ENCODE measurements at places on chromosomes 12 and 14.

- no peak for DNase-seq
Observed at GRCh38 chr12:76199808-76200207, 115.3 kb upstream of the NAP1L1 start.

GRCh38 chr14:101814934-101815333 lies 53.4 kb downstream of the PPP2R5C start:
- no peak for DNase-seq

DNA sequence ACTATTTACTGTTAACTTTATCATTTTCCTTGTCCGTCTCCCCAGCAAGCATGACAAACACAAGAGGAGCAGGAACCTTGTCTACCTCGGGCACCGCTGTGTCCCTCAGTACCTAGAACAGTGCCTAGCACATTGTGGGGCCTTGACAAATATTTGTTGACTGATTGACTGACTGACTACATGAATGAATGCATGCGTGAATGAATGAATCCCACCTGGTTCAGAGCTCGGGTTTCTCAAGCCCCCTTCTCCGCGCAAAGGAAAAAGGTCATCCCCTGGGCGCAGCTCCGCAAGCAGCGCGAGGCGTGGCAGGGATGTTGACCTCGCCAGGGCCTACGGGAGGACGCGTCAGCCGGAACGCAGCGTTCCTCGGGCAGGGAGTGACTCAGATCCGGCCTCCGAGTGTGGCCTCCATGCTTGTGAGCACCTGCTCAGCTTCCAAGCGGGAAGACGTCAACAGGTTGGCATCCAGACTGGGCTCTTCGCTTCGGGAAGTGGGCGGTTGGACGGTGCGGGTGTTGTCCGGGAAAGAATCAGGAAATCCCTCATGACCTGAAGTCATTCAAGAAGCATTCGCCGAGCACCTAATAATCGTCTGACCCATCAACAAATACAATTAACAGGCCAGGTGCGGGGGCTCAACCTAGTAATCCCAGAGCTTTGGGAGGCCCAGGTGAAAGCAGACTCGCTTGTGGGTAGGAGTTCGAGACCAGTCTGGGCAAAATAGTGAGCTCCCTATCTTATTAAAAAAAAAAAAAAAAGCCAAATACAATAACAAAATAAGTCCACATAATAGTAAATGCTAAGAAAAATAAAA lies 13.9 kb upstream of the UBC start:
- peak; percentile 62 for DNase-seq

- DNase-seq: no peak
Observed at GRCh38 chr12:12917517-12917916, 26.2 kb downstream of the GPRC5A start.

GRCh38 chr14:66624336-66624937 lies 116.5 kb downstream of the GPHN start:
- DNase-seq: peak; percentile 86

GRCh38 chr12:8996682-8997405 lies 7.5 kb downstream of the KLRG1 start:
- peak; percentile 79 for DNase-seq

GRCh38 chr14:69685218-69685616 lies 73.8 kb downstream of the SUSD6 start:
- DNase-seq: no peak

DNA sequence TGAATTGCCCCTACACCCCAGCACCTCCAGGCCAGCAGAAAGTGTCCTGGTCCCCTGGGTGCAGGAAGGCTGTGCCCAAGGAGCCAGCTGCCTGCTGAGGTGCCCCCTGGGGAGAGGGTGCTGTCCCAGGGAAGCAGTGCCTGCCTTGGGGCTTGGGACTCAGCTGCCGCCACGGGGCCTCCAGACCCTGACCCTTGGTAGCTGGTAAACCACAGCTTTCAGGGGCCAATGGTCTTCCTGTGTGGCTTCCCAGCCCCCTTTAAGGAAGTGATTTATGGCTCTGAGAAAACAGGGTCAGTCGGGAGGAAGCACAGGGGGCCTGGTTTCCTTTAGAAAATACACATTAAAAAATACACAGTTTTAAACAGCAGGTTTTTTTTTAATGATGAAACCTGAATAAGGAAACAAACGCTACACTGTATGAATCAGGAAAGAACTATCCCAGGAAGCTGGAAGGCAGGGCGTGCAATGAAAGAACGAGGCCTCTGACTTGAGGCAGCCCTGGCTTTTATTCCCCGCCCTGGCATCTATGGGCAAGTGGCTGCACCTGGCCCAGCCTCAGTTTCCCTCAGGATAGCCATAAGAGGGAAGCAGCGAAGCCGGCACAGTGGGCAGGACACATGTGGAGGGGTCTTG lies 40.6 kb upstream of the EML1 start:
- peak; percentile 49 for DNase-seq

DNA sequence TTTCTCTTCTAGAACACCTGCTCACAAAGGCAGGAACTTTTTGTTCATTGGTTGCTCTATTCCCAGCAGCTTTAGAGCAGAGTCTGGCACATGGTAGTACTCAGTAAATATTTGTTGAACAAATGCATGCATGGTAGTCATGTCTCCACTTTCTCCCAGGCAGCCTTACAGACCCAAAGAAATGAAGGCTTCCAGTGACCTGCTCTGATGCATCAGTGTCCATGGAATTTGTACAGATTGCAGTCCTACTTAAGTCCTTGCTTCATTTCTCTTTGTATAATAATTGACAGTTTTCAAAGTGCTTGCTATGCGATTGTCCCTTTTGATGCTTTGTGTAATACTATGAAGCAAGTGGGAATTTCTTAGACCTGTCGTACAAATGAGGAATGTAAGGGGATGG lies 119.6 kb downstream of the DERA start:
- DNase-seq: no peak

GRCh38 chr12:47021298-47021697 lies 58.1 kb upstream of the PCED1B start:
- DNase-seq: peak; percentile 77

- DNase-seq: no peak
Observed at GRCh38 chr12:112868459-112869041, 38.2 kb upstream of the OAS1 start.

GRCh38 chr12:38601949-38602348 lies 285.4 kb downstream of the ALG10B start:
- no peak for DNase-seq

- DNase-seq: no peak
Observed at GRCh38 chr12:32248441-32249140, 141.9 kb downstream of the BICD1 start.

- DNase-seq: peak; percentile 69
Observed at GRCh38 chr12:107126796-107127481, 33.6 kb upstream of the CRY1 start.

DNA sequence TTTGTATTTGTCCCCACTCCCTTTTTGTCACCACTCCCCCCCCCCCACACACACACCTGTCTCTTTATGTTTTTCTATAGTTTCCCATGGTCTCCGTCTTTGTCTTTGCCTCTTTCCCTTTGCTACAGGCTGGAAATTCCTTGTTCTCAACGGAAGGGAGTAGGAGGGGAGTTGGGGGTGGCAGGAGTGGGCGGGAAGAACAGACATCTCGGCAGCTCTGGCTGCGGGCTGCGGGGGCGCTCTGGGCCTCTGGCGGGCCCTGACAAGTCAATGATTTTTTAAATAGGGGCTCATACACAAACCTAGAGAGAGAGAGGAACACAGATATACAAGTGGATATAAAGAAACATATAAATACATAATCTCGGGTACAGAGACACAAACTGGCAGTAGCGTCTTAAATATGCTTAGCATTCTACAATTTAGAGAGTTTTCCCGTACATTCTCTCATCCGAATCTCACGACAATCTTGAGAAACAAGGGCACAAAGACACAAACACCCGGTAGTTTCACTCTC lies 2.4 kb upstream of the NAB2 start:
- peak; percentile 85 for DNase-seq

GRCh38 chr12:2251526-2252209 lies 198.9 kb downstream of the CACNA1C start:
- DNase-seq: no peak

DNA sequence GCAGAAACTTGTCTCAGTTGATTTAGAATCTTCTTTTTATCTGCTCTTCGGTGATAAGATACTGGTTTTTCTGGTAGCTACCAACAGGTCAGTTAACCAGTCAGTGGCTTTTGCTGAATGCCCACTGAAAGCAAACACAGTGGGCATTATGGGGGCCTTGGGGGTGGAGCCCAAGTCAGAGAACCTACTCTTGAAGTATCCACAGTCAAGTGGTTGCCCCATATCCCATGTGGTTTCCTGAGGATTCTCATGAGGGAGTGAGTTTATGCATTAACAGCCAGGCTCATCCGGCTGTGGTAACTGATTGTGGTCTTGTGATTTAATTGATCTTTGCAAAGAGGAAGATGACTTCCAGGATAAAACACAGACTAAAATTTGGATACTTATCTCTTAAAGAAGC lies 83.7 kb downstream of the ST8SIA1 start:
- peak; percentile 64 for DNase-seq

GRCh38 chr14:87994974-87995373 lies 2.0 kb upstream of the GALC start:
- peak; percentile 71 for DNase-seq

DNA sequence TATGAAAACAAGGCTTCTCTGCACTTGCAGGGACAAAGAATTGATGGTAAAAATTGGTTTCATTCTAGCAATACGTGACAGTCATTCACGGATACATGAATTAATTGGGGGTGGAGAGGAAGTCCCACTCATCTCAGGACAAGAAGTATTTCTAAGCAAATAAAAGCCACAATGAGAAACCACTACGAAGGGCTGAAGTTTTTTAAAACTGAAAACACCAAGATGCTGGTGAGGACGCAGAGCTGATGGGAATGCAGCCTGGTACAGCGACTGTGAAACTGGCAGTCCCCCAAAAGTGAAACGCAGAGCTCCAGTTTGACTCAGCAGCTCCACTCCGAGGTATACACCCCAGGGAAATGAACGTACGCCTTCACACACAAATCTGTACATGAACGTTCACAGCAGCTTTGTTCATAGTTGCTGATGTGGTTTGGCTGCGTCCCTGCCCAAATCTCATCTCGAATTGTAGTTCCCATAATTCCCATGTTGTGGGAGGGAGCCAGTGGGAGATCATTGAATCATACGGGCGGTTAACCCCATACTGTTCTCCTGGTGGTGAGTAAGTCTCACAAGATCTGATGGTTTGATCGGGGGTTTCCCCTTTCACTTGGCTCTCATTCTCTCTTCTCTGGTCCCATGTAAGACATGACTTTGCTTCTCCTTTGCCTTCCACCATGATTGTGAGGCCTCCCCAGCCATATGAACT lies 89.0 kb downstream of the SCARB1 start:
- peak; percentile 47 for DNase-seq

DNA sequence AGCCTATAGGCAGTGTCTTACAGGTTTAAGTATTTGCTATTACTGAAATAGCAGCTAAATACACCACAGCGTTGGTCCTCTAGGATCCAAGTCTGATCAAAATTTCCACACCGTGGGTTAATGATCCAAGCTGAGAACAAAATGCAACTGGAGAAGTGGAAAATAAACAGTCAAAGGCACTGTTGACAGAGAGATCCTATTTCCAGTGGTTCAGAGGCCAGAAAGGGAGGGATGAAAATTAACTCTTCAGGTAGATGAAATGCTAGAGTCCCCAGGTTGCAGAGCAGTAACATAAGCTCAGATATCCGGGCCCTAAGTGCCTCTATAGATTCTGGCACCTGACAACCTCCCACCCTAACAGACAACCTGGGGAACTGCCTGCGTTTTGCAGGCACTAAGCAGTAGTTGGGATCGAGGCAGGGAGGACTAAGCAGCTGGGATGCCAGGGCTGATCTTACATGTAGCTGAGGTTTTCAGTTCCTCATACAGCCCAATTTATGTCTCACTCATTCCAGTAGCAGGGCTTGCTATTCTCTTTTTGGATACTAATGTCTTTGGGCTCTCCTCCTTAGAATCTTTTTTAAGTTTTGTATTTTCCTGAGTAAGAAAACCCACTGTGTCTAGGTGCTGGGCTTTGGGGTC lies 42.7 kb upstream of the CRACR2A start:
- no peak for DNase-seq

GRCh38 chr14:54123841-54124240 lies 167.2 kb upstream of the BMP4 start:
- no peak for DNase-seq

- DNase-seq: no peak
Observed at GRCh38 chr14:80493620-80494019, 282.3 kb upstream of the DIO2 start.

GRCh38 chr12:11891754-11892386 lies 178.9 kb upstream of the BCL2L14 start:
- DNase-seq: no peak

DNA sequence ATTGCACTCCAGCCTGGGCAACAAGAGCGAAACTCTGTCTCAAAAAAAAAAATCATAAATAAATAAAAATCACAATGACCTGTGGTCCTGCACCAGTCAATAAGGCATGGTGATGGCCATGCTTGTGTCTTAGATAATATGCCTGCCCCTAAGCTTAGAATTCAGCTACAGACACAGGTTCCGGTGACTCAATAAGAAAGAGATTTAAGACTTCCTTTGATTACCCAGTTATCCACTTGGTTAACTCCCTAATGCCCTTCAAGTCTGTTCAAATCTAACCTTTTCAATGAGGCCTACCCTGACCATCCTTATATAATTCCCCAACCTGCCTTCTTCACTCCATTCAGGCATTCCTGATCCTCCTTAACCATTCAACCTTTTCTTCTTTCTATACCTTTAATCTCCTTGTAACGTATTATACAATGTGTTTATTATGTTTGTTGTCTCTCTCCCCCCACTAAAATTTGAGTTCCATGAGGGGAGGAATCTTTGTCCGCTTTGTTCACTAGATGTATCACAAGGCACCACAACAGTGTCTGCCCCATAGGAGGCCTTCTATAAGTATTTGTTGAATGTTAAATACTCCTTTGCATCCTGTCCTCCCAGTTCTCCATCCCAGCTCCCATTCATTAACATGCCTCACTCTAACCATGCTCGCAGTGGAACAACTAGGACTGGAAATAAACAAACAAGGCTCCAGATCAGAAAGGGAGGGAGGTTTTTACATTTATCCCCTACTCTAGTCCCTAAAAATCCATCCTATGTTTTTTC lies 8.9 kb downstream of the MAP4K5 start:
- DNase-seq: no peak

DNA sequence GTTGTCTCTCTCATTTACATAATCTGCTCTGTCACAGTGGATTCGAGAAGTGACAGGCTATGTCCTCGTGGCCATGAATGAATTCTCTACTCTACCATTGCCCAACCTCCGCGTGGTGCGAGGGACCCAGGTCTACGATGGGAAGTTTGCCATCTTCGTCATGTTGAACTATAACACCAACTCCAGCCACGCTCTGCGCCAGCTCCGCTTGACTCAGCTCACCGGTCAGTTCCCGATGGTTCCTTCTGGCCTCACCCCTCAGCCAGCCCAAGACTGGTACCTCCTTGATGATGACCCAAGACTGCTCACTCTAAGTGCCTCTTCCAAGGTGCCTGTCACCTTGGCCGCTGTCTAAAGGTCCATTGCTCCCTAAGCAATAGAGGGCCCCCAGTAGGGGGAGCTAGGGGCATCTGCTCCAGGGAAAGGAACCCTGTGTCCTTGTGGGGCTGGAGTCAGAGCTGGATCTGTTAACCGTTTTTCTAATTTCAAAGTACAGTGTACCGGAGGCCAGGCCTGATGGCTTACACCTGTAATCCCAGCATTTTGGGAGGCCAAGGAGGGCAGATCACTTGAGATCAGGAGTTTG lies 5.1 kb downstream of the ERBB3 start:
- peak; percentile 68 for DNase-seq
